HL-60 (cell line): ENCODE measurements at places on chromosomes 1 and 21.
A peak's percentile ranks its signal among the peaks of the same experiment; 100 is the strongest.

DNA sequence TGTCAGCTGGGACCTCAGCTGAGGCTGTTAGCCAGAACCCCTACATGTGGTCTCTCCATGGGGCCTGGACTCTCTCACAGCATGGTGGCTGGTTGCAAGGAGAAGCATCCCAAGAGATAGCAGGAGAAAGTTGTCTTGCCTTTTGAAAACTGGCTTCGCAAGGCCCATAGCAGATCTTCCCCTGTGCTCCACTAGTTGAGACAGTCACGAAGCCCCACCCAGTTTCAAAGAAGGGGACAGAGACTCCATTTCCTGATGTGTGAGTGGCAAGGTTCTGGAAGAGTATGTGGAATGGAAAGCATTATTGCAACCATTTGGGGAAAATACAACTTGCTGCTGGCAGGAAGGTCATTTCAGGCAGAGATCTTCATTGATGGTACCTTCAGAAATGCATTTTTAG is 7.5 kb upstream of the CSRP1 start:
- DNase-seq, result no peak

- DNase-seq, result no peak
These were observed 46.9 kb downstream of the DOP1B start for GRCh38 chr21:36203603-36203889.

DNA sequence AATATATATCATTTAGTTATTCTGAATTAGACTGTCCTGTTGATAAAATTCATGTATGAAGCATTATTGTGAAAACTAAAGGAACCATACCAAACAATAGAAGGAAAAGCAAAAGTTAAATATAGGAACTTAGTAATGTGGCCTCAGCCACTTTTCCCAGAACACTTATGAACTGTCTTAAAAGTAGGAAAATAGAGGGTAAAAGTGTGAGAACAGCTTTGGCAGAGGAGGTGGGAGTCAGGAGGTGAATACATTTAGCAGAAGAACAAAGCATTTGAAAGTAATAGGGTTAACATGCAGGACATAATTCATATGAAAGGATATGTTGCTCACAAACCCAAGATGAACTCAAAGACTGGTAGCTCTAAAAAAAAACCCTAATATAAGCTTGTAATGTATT is 121.9 kb downstream of the KCNT2 start:
- no peak for DNase-seq

GRCh38 chr1:31663622-31664452 is 19.2 kb upstream of the PEF1 start:
- peak; percentile 27 for DNase-seq

DNA sequence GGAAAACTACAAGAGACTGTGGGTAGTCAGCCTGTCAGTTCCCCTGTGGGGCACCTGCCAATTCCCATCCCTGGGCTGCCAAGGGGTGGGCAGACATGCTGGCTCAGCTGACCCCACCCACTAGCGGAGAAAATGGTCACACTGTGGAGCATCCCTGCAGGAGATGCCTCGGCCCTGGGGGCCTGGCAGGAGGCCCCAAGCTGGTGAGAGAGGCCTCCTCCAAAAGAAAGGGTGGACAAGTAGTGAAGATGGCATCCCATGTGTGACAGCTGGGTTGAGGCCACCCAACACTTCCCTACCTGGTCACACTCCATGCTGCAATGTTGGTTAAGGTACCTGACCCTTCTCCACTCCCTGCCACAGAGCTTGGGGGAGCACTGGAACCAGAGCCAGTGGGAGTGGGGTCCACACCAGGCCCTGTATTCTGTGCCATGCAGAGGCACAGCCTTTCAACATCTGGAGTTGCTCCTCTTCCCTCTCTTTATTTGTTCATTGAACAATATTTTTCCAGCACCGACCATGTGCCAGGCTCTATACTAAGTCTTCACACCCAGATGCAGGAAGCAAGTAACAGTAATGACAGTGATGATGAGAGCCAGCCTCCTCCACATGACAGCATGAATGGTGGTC is 59.5 kb downstream of the KLHDC7A start:
- no peak for DNase-seq

DNA sequence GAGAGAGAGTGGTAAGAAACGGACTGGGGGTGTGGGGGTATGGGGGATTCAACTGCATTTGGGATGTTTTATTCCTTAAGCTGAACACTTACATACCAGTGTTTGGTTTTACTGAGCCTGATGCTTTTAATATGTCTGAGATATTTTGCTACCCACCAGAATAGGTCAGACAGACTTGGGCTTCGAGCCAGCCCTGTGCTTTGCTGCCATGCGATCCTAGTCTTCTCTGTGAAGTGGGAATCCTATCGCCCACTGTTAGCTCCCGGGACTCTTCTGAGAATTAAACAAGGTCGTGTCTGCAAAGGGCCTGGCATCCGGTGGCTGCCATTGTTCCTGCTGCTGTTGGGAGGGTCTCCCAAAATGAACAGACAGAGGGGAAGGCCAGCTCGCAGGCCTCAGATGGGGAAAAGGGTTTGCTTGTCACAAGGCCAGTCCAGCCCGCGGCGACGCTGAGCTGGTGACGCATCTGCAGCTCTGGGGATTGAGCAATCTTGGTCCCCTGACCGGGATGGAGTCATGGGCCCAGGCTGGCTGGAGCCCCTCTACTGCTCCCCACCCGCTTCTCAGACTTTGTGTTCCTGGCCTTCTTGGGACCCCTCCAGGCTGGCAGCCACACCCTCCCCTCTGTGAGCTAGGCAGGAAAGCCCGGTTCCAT is 26.9 kb upstream of the ECE1 start:
- no peak for DNase-seq

GRCh38 chr1:30743584-30744059 is 14.0 kb downstream of the LAPTM5 start:
- peak; percentile 34 for DNase-seq

GRCh38 chr1:52679048-52679447 is 19.1 kb downstream of the COA7 start:
- DNase-seq, result no peak

DNA sequence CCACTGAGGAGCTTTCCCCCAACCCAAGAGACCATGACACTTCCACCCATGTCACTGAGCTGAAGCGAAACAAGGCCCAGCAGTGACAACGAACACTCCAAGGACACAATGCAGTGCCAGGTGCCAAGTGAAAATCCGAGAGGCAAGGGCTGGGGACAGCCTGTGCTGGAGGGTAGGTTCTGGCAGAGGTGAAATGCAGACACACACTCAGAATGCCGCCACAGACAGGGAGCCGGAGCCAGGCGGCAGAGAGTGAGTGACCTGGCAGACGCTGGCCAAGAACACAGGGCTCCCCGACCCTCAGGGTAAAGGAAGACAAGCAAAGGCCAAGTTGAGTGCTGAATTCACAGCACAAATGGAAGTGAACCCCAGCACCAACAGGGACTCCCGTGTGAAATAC is 78.9 kb downstream of the CD46 start:
- no peak for DNase-seq

DNA sequence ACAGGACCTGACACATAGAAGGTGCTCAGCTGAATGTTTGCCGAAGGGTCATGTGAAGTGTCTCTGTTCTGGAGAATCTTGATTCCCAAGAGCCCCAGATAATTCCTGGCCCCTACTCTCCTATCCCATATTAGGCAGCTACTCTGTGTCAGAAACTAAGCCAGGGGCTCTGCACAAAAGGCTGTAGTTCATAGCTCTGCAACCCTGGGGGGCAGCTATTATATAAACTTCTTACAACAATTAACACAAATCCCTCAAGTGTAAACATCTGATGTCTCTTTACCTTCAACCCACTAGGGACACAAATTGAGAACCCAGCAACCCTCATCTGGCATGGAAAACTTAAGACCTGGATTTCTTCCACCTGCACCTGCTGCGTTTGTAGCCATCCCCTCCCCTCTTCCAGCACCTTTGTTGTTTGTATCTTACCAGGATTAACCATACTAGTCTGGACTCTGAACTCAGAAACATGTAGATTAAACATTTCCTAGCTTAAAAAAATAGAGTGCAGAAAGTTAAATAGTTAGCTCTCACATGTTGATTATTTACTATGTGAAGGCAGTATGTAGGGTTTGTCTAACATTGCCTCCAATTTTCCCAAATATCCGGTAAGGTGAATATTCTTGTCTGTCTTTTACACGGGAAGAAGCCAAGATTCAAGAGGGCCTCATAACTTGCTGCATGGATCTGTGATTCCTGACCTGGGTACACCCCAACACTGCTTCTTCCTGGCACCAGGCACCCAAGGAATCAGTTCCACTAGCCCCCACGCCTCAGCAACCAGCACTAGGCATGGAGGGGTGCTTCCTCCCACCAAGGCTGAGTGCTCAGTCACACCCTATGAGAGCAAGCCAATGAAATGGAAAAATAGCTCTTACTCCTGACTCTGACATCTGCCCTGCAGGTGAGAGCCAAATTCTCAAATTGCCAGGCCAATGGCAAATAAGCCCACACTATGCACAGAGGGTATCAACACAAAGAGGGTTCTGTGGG is 220.7 kb upstream of the HOOK1 start:
- no peak for DNase-seq

DNA sequence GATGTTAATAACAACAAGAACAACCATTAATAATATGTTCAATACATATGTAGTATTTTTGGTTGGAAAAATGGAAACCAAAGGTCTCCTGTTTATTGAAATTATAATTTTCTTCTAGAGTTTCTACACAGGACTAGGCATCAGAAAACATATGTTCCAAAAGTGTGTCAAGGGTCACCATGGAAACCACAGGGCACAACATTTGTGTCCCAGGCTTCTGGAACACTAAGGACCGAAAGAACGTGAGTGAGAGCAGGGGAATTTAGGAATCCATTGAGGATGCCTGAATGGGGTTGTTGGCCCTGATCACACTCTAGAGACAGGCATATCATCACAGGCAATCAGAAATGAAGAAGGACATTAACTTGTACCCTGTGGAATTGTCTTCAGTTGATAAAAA is 7.5 kb upstream of the CDC14A start:
- DNase-seq, result no peak

GRCh38 chr1:201838381-201838780 is 9.4 kb downstream of the IPO9 start:
- no peak for DNase-seq

- no peak for DNase-seq
These were observed 25.4 kb downstream of the ECE1 start for GRCh38 chr1:21264898-21265297.

- DNase-seq, result no peak
These were observed 25.7 kb downstream of the GLMN start for GRCh38 chr1:92273039-92273438.

GRCh38 chr1:182658055-182658454 is 26.3 kb downstream of the RGS8 start:
- no peak for DNase-seq

DNA sequence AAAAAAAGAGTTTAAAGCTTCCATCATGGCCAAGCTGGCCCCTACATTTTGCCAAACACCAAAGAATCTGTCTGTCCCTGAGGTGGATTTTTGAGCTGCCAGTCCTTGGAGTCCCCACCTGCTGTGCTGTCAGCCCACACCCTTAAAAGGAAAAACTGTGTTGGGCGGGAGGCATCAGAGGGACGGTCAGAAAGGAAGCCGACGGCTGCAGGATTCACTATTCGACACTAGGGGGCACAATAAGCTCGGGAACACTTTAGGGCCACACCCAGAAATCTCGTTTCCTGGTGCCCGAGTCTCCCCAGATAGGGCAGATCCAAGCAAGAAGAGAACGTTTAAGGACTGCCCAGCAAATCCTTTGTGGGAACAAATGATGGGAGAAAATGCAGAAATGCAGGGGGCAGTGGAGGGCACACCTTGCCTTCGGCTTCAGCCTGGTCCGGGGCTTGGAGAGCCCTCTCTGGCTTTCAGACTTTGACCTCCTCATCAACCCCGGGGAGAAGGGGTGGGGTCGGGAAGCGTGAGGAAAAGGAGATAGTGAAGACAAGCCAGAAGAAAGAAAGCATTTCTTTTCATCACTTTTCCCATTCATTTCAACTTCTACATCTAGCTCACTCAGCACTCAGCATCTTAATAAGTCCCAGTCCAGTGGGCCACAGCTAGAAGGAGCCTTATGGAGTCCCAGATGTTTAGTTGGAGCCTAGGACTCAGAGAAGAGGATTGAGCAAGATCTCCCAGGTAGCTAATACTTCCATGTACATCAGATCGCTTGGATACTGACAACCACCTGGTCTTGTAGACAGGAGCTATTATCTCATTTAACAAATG is 5.0 kb upstream of the CTTNBP2NL start:
- peak; percentile 61 for DNase-seq

GRCh38 chr1:1754051-1754815 is 24.0 kb downstream of the NADK start:
- DNase-seq, result no peak
